ENCODE measurements at places on chromosomes 1 and 21.

GRCh38 chr1:224707843-224708725 lies 92.0 kb downstream of the CNIH3 start:
- DNase-seq, result peak; percentile 89

DNA sequence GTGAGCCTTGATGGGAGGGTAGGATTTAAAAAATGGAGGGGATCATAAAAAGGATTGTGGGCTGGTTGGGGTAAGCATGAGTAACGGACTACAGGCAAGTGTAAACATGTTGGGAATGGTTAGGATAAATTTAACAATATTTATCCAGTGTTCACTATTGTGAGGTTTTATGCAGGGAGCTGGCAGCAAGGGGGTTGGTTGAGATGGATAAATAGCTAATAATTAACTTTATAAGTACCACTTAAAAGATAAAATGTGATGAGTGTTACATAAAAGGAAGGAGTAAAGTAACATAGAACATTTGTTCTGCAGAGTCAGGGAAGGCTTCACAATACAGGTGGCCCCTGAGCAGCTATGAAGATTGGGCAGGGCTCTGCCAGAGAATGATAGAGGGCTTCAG lies 109.0 kb downstream of the NGF start:
- DNase-seq, result no peak

DNA sequence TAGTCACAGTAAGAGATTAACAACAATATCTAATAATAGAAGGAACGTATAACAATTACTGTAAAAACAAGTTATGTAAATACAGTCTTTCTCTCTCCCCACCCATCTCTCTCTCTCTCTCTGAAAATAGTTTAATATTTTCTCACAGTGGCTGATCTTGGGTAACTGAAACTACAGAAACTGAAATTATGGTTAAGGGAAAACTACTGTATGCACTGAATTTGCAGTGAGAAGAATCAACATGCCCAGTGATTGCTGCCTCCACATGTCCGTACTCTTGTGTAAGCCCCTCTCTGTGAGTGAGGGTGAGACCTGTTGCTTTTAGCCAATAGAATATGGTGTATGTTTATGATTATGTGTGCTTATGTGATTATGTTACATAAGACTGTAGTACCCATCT lies 1.6 kb downstream of the KRTAP6-1 start:
- DNase-seq, result no peak

DNA sequence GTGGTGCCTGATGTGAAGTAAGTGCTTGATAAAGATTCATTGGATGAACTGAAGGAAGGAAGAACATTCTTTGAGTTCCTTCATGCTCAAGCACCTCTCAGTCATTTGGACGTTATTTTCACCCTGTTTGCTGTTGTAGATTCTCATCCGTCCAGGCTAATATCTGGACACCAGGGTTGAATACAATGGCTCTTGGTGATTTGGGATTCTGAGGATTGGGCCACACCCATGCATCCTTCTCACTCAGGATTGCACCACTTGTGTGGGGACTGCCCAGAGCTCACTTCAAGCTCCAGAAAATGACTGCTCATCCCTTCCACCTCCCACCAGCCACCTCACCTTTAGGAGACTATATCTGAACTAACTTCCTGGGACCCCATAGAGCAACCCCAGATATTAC lies 117.1 kb upstream of the IPO9 start:
- DNase-seq, result peak; percentile 45

DNA sequence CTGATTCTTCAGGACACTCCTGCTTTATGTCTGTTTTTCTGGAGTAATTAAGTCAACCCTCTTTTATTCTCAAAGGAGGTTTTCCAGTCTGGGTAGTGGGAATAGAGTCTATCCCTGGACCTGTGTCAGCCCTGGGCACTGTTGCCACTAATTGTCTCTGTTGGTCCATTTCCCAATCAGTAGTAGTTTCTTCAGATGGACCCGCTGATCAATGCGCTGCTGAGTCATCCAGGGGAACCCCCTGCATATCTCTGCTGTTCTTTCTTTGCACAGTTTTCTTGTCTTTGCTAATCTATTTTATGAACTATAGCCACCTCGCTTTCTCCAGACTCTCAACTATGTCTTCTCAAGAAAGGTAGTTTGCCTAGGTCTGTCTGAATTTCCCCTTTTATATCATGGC lies 82.5 kb downstream of the TNNI3K start:
- no peak for DNase-seq

- peak; percentile 100 for DNase-seq
Observed at GRCh38 chr1:96416111-96416595, 305.4 kb upstream of the PTBP2 start.

DNA sequence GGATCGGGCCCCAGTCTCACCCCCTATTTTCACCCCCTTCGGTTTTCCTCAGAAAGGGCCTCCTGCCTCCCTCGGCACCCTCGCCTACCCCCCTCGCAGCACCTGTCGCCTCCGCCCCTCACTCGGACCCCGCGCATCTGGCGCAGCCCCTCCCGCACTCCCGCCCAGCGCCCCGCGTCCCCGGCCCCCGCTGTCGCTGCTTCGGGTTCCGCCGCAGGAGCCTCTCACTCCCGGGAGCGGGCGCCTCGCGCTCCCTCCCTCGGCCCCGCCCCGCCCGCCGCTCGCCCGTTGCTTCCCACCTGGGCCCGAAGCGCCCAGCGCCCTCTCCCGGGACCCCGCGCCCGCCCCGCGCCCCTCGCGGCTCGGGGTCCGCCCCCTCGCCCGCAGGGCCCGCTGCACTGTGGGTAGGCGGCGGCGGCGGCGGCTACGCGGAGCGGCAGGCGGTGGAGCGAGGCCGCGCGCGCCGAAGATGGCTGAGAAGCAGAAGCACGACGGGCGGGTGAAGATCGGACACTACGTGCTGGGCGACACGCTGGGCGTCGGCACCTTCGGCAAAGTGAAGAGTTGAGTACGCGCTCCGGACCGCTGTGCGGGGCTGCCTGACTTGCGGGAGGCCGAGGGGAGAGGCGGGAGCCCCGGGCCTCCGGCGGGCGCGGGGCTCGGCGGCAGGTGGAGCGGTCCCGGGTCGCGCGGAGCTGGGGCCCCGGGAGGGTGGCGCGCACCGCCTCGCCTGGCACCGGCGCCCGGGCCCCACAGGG lies at the start of gene PRKAA2:
Gene PRKAA2 (plus strand): TSS at position 396 of the 758 bp plus-strand sequence. CDS start 74 bp downstream, at position 470.
- DNase-seq, result peak; percentile 38

DNA sequence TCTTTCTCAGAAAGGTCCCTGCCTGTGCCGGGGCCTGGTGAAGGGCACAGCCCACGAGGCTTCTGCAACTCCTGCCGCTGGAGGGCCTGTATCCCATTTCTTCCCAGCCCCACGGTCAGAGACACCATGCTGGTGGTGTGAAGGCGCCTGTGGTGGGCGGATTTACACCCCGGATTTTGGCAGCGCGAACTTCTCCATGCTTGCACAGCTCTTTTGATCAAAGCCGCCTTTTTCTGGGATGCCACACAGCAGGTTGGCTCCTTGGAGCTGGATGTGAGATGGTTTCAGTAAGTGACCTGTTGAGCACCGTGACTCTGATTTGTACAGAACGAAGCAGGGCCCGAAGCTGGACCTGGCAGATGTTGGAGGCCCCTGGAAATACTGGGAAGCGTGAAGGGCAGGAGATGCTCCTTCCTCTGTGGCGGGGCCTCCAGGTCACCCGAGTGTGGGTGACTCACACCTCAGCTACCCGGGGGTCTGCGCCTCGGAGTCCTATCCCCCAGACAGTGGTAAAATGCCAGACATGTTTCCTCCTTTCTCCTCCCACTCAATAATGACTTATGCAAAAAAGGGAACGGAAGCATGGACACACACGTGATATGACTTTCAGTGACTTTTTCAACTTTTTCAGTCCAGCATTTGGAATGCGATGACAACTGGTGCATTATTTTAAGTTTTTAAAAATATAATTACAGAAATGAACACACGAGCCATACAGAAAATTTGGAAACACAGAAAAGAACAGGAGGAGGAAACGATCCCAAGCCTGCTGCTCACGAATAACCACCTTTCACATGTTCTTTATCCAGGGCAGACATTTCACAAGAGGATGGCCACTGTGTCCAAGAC lies 9.0 kb downstream of the UMODL1 start:
- peak; percentile 88 for DNase-seq

- no peak for DNase-seq
Observed at GRCh38 chr1:30661311-30661710, 62.1 kb downstream of the MATN1 start.

- no peak for DNase-seq
Observed at GRCh38 chr1:16205891-16206546, 6.4 kb downstream of the ARHGEF19 start.

DNA sequence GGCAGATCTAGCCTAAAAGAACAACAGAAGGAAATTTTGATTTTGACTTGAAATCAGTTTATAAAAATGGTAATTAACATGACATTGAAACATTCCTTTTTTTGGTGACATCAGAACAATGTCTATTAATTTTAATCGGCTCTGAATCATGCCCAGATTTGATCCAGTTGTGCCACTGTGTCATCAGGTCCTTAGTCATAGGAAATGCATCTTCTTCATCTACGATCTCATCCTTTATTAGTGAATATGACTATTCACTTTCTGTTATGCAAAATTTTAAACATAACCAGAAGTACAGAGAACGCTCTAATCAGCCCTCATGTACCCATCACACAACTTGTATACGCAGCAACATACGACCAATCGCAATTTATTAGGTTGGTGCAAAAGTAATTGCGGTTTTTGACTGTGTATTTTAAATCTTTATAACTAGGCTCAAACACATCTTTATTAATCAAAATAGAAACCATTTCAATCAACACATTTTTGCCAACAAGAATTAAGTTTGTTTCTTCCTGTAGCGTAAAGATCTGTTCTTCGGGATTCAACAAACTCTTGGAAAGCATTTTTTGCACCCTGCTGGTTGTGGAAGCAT lies 40.3 kb upstream of the TLR5 start:
- DNase-seq, result peak; percentile 48

DNA sequence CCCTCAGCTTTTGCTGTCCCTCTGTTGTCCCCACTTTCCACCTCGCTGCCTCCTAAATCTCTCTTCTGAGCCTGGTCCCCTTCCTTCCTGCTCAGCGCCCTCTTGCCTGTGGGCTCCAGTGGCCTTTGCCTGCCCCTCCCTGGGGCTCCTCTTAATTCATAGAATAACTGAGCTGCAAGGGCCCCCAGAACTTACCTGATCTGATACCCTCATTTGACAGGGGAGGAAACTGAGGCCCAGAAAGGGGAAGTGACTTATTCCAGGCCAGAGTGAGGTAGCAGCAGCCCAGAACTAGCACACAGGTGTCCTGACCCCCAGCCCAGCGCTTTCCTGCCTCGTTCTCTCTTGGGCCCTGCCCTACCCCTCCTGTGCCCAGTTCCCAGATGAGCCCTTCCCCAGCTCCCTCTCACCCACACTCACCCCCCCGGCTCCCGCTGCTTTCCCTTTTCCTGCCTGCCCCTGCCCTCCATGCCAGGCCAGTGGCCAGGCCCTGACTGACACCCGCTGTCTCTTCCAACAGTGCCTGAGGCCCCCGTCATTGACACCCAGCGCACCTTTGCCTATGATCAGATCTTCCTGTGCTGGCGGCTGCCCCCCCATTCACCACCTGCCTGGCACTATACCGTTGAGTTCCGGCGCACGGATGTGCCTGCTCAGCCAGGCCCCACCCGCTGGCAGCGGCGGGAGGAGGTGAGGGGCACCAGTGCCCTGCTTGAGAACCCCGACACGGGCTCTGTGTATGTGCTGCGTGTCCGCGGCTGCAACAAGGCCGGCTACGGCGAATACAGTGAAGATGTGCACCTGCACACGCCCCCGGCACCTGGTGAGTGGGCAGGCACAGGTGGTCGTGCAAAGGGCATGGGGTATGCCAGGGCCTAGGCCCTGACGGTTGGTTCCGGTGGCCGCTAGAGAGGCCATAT lies 5.7 kb downstream of the TRIM46 start:
- DNase-seq, result no peak

GRCh38 chr1:20491866-20492265 lies 5.9 kb upstream of the CAMK2N1 start:
- no peak for DNase-seq

- DNase-seq, result no peak
Observed at GRCh38 chr1:110424699-110425611, 17.5 kb upstream of the LAMTOR5 start.

DNA sequence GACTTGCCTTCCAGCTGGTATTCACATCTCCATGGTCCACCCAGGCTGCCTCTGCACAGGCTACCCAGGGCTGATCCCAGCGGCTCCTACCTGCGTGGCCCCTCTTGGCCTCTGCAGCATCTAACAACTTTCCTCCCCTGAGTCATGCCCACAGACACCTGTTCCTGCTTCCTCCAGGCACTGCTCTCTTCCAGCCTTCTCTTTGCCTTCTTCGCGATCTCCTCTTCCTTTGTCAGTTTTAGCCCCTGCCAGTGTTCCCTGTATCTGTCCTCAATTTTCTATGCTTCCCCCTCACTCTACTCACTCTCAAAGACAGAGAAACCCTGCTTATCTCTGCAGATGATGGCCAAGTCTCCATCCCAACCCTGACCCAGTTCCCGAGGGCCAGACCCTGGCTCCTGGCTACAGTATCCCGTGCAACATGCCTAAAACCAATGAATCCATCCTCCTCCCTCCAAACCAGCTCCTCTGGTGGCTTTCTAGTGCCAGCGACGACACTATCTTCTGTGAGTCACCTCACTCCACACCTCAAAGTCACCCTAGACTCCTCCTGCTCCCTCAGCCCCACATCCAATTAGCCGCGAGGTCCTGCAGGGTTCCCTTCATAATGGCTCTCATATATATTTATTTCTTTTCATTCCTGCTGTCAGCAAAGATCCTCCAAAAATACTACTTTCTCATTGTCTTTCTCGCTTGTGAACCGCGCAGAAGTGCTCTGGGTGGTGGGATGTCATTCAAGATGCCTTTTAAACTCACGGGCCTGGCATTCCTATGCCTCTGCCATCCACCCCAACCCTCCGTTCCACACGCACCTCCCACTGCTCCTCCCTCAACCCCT lies 259.2 kb downstream of the TOMM20 start:
- DNase-seq, result no peak

DNA sequence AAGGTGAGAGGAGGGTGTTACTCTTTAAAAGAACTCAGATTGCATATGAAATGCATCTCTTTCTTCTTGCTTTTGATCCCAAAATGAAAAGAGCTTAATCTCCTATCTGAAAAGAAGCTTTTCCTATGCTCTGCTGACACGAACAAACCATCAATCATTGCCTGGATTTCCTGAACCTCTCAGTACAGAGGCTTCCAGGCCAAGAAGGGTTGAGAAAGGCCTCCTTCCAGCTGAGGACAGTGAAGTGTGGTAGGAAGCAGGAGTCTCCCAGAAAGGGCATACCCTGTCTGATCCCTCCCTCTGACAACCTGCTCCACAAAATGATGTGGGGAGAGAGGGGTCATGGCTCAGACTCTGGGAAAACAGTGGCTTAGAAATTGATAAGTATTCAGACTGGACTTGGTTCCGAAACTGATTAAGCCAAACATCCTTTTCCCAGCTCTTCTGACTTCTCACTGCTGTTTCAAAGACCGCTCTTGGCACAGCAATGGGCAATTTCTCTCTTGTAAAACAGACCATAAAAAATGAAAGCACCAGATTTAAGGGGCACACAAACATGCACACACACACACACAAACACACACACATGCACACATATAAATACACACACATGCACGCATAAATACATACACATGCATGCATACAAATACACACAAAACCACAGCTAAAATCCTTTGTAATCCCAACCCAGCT lies 310.3 kb downstream of the SIPA1L2 start:
- DNase-seq, result no peak
